ENCODE measurements at places on chromosomes 7 and 10. TPM values are rescaled to one million over a fixed set of nuclear protein-coding genes. Genes with fewer than 3 reads are reported as not detected.

- DNase-seq: no peak
Observed at GRCh38 chr10:132506711-132507408, 30.7 kb upstream of the INPP5A start.

DNA sequence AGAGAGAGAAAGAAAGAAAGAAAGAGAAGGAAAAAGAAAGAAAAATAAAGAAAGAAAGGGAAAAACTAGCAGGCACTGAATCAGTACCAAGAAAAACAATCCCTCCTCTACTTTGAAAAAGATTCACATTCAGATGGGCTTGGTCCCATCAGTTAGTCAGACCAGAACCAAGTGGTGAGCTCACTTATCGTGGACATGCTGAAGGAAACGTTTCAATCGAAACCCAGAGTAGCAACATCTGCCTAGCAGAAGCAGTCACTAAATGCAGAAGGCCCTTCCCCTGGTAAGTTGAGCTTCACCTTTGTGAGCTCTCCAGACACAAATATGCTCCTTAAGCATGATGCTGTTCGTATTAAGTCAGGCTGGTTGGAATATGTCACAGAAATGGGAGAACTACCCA, 167.7 kb downstream of the TRIL start:
- no peak for DNase-seq

DNA sequence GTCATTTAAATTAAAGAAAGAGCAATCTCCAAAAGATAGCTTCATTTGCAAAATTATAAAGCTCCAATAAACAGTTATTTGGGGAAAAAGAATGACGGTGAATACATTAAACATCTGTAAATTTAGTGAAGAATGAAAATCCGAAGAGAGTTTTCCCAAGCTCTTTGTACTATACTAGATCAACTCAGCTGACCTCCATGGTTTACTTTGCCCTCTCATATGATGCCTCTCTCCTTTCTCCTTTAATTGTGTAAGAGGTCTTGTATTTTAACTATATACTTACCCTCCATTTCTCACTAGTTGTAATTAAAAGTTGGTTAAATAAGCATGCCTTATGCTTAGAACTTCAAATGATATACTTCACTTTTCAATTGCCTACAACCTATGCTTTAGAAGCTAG, 125.8 kb downstream of the CACNA2D1 start:
- no peak for DNase-seq

The TCF7L2 gene
- total RNA-seq: 0.47 TPM

DNA sequence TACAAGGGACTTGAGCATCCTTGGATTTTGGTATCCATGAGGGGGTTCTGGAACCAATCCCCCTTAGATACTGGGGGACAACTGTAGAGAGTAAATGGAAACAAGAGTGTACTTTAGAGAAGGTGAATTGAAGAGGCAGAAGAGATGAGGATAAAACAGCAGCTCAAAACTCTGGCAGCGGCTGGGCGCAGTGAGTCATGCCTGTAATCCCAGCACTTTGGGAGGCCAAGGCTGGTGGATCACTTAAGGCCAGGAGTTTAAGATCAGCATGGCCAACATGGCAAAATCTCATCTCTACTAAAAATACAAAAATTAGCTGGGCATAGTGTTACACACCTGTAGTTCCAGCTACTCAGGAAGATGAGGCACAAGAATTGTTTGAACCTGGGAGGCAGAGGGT, 218.7 kb downstream of the GALNT17 start:
- no peak for DNase-seq
